Activated CD4-positive, alpha-beta T cell treated with anti-CD3 and anti-CD28 coated beads, Interleukin-2, amount 50 U/mL, for 48 hours (primary cell): ENCODE measurements at places on chromosomes 7 and 10.

DNA sequence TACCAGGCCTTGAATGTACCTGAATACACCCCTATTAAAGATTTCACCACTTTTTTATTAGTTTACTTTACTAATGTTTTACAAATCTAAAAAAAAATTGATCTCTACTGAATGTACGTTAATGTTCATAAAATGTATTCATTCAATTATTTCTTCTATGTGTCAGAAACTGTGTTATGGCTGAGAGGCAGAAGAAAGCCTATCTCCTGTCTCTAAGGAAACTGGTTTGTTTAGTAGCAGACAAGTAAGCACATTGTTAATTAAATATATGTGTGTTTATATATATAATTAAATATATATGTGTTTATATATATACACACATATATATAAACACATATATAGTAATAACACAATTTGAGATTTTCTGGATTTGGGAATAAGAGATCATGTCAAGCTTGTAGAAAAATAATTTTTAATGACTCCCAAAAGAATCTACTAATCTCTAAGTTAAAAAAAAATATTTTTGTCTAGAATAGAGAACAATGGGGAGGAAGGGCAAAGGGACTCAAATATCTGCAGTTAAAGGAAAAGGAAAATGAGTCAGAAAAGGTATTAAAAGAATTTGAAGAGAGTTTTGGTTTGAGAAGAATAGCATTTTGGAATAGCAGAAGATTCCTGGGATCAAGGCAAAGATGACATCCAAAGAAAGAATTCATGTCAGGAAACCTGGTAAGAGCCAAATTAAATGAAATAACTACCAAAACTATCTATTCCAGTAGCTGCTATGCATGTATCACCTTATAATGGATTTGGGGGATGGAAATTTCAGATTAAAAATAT, 92.1 kb downstream of the CH25H start:
- no peak for DNase-seq

GRCh38 chr7:122423591-122423990, 119.0 kb upstream of the FEZF1 start:
- no peak for DNase-seq

DNA sequence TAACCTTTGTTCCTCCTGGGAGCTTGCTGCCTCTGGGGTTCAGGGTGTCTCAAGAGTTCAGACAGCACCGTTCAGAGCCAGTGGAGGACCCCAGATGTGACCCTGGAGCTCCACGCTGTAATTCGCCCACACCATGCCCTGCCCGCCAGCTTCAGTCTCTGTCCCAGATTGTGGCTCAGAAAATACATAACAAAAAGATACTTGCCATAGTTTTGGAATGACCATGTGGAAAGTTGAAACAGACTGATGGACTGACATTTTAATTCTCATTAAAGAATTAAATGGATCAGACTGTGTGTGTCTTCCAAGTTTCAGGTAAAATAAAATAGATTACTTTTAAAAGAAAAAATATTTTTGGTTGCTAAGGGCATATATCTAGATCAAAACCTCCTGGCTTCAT, 174.7 kb upstream of the TNS3 start:
- DNase-seq = no peak

DNA sequence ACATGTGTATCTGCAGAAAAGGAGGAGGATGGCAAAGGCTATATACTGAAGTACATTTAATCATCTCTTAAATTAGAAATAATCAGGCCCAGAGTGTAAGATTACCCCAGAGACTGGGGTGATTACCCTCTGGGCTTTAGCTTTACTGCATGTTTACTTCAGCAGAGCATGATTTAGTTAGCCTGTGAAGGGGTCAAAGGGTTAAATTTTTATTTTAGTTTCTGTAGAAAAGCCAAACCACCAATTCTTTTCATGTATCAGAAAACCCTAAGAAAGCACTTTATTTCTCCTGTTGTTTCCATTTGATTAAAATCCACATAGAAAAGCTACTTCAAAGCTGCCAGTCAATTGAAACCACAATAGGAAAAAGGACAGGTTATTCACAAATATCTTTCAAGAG, 101.5 kb upstream of the LSM8 start:
- no peak for DNase-seq

- no peak for DNase-seq
These were observed 83.7 kb upstream of the GLCCI1 start for GRCh38 chr7:7884855-7885254.
